NCI-H1092 treated with DMSO at 0.1 percent for 48 hours (cell line): ENCODE measurements at places on chromosomes 11 and 22.

DNA sequence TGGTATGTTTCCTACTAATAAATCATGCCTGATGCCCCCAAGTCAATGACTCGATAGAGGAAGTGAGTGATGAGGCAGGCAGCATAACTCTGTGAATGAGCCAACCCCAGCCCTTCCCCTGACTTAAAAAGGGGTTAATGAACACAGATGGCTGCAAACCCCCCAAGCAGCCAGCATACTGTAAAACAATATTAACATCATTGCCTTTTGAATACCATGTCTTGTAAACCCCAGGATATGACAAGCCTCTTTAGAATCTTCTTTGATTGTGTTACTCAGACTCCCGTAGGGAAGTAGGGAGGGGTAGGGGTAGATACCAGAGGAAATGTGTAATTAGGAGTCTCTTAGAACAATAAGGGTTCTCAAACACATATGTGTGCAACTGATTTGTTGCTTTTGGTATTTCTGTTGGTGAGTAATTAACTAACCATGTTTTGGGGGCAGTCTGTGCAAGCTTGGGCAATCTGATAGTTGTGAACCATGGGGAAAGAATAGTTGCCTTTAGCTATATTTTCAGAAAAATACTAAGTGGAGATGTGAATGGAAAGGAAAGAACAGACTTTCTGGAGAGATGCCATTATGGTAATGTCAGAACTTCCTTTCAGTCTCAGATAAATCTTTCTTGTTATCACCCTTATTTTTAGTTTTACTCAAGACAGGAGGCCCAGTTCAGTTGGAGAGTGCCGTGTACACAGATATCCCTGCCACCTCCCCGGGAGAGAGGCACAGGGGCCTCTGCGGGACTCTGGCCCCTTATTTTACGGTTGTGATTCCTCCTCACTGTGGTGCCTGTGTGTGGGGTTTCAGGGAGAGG lies 701.8 kb downstream of the NTM start:
- no peak for DNase-seq

DNA sequence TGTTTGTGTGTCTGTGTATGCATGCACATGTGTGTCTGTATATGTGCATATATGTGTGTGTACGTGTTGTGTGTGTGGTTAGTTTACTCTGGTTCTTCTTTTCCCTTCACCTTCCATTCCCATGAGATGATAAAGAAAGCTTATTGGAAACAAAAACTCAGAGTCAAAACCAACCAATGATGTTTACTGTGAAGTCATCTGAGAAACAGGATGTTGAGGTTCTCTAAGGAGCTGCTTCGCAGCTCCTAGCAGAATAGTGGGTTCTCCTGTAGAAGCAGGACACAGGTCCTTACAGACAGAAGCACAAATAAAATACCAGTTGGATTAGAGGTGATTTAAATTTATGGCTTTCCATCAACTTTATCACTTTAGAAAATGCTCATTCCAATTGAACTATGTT lies 256.1 kb upstream of the PLET1 start:
- no peak for DNase-seq

GRCh38 chr11:76554767-76555166 lies 109.9 kb downstream of the EMSY start:
- DNase-seq, result no peak

- DNase-seq, result no peak
Observed at GRCh38 chr11:19084661-19085315, 24.3 kb upstream of the MRGPRX2 start.

- no peak for DNase-seq
Observed at GRCh38 chr22:46350646-46351045, 15.1 kb downstream of the TRMU start.

GRCh38 chr22:42693763-42694683 lies 26.6 kb downstream of the A4GALT start:
- no peak for DNase-seq
